ENCODE measurements at places on chromosomes 11 and 22.

GRCh38 chr22:47044722-47045535 is 282.5 kb downstream of the TBC1D22A start:
- DNase-seq = no peak

- no peak for DNase-seq
Observed at GRCh38 chr22:50206599-50206998, 5.8 kb downstream of the SELENOO start.

DNA sequence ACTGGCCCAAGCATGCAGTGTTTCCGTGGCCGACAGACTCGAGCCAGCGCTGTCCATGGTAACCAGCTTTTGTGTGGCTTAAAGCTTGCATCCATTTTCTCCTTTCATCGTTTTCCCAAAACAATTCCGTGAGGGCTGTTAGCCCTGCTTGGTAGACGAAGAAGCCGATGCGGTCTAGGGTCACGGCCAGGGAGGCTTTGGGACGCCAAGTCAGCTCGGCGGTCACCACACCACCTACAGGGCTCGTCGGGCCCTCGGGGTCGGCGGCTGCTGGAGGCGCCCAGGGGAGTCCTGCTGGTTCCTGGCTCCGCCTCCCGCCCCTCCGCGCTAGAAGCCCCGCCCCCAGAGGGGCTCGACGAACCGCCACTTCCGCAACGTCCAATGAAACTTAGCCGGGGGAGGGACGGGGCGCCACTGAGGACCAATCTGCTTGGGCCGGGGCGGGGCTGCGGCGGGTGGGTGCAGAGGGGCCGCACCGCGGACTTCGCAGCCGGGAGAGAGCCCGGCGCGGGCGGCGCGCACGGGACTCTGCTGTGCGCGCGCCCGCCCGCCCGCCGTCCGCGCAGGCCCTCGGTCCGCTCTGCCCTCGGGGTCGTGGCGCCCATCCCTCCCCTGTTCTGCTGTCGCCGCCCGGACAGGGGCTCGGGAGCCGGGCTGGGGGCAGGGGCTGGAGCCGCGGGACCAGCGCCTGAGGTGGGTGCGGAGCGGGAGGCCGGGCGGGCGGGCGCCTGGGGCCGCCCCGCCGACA is at the start of gene TIGD3:
TSS of gene TIGD3 (plus strand) at position 487 of the 748 bp plus-strand sequence. CDS start 1,058 bp downstream, outside the sequence.
- peak; percentile 97 for DNase-seq

DNA sequence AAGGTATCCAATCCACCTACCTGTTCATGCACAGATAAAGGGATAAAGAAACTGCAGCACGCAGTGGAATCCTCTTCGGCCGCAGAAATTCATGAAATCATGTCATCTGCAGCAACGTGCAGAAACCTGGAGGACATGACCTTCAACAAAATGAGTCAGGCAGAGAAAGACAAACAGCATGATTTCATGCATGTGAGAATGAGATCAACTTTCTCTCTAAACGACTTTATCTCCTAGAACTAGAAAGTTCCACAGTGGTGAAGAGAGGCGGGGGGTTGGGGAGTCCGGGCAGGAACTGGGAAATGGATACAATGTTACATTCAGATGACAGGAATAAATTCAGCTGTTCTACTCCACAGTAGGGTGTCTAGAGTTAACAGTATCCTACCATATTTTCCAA is 9.9 kb downstream of the RGL4 start:
- no peak for DNase-seq

- DNase-seq = no peak
Observed at GRCh38 chr11:24514219-24514594, 17.4 kb downstream of the LUZP2 start.

- DNase-seq = no peak
Observed at GRCh38 chr11:43222215-43222614, 89.6 kb upstream of the API5 start.

DNA sequence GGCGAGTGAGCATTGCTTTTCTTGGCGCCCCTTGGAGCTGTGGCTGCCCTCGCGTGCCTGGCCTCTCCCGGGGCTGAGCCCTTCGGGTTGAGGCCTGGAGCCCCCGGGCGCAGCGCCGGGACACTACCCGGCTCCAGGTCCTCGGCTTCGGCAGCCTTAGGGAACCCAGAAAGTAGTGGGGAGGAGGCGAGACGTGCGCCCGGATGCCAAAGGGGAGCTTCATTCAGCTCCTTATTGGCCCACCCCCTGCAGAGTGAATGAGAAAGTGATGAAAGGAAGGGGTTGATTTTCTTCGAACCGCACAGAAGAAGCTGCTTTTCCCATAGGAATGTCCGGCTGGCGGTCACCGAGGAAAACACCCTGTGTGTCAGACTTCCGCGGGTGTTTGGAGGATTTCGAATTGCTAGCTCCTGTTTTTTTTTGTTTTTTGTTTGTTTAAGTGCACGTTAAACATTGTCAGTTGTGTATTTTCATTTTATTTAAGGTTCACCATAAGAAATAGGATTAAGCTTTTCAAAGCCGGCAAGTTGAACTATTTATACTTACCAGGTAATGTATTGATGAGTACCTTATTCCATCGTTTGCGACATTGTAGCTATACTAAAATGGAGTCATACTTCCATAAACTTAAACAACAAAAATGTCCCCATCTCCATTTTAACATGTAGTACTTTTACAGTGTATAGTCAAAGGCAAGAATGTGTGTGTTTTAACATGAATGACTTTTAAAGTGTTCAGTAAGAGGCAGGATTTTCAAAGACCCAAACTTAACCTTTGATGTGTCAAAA is 841 bp upstream of the EIF4G2 start:
- DNase-seq = peak; percentile 37

GRCh38 chr11:114098927-114099326 is 39.4 kb downstream of the ZBTB16 start:
- no peak for DNase-seq

DNA sequence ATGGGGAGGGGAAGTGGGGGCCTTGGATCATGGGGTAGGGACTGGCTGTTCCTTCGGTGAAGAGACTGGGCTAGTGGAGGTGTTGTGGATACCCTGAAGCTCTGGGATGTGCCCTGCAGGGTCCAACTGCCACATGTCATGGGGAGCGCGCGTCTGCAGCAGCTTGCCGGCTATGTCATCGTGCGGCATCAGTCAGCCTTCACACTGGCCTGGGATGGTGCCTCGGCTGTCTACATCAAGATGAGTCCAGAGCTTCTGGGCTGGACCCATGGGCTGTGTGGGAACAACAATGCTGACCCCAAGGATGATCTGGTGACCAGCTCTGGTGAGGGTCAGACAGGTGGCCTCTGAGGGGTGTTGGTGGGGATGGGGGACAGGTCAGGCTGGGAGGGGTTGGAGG is 9.9 kb downstream of the OTOG start:
- no peak for DNase-seq

GRCh38 chr11:32839308-32839707 is 9.6 kb downstream of the PRRG4 start:
- DNase-seq = no peak

GRCh38 chr11:80031014-80031600 is 590.3 kb upstream of the TENM4 start:
- no peak for DNase-seq

DNA sequence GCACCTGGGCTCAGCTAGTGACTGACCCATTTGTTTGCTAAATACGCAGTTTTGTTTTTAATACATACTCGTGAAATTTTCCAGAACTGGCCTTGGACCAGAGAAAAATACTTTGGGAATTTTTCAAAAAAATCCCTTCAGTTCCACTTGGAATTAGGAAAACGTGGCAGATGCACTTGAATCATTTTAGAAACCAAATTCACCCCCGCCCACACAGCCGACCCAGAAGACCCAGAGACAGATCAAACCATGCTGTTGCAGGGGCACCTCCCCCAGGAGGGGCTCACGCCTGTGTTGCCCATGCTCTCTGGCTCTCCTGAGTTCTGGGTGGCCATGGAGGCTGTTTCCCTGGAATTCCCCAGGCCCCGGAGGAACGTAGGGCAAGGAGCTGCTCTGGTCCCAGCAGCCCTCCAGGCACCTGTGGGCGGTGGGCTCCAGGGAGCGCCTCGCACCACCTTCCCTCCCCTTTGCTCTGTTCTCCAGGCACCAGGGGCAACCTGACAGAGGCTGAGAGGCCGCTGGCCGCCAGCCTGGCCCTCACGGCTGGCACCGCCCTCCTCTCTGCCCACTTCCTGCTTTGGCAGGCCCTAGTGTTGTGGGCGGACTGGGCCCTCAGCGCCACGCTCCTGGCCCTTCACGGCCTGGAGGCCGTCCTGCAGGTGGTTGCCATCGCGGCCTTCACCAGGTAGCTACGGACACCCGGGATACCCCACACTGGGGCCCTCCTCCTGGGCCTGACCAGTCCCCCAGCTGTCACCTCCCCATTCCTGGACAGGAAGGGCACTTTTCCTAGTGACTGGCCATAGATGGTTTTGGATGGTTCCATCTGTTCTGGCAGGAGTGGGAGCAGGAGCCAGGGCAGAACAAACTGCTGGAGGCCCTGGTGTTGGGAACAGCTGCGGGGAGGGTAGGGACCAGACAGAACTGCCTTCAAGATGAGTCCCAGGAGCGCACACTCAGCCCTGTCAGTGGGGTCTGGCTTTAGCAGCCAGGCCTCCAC is 3.3 kb upstream of the EPS8L2 start:
- no peak for DNase-seq

GRCh38 chr11:21109341-21109740 is 440.0 kb downstream of the NELL1 start:
- DNase-seq = no peak

GRCh38 chr22:39298241-39298987 is 21.0 kb downstream of the RPL3 start:
- no peak for DNase-seq
